ENCODE measurements at places on chromosomes 1 and 21. TPM values are rescaled to one million over a fixed set of nuclear protein-coding genes. Genes with fewer than 3 reads are reported as not detected.

AKIRIN1 gene
- total RNA-seq = 47.2 TPM

SYTL1 gene
- total RNA-seq = 28.9 TPM

FMO4 gene
- total RNA-seq = 3.0 TPM

PDXK gene
- total RNA-seq = 147 TPM

KCND3 gene
- 0.08 TPM for total RNA-seq

BRDT gene
- not detected for total RNA-seq

RC3H1 gene
- total RNA-seq = 5.7 TPM

COL6A2 gene
- 5.5 TPM for total RNA-seq

PBX1 gene
- 0.86 TPM for total RNA-seq

PRDX1 gene
- 529 TPM for total RNA-seq

TEDDM1 gene
- total RNA-seq = not detected

C1orf141 gene
- not detected for total RNA-seq

BMP8A gene
- total RNA-seq = 0.16 TPM

FDPS gene
- 705 TPM for total RNA-seq

AJAP1 gene
- 10.9 TPM for total RNA-seq

ZNF697 gene
- total RNA-seq = 7.2 TPM

TNFRSF1B gene
- not detected for total RNA-seq

ARF1 gene
- total RNA-seq = 444 TPM

OR2L5 gene
- not detected for total RNA-seq

CFHR4 gene
- not detected for total RNA-seq

RIPK4 gene
- 23.0 TPM for total RNA-seq

CD247 gene
- not detected for total RNA-seq

SPRR5 gene
- total RNA-seq = not detected

AIRE gene
- not detected for total RNA-seq

VASH2 gene
- 0.04 TPM for total RNA-seq

Data from hair follicular keratinocyte (primary cell).